ENCODE measurements at places on chromosomes 2 and 18.

- no peak for DNase-seq
Observed at GRCh38 chr2:5674026-5674340, 18.2 kb upstream of the SOX11 start.

- DNase-seq, result peak; percentile 52
Observed at GRCh38 chr18:79965119-79965902, 868 bp downstream of the HSBP1L1 start.

DNA sequence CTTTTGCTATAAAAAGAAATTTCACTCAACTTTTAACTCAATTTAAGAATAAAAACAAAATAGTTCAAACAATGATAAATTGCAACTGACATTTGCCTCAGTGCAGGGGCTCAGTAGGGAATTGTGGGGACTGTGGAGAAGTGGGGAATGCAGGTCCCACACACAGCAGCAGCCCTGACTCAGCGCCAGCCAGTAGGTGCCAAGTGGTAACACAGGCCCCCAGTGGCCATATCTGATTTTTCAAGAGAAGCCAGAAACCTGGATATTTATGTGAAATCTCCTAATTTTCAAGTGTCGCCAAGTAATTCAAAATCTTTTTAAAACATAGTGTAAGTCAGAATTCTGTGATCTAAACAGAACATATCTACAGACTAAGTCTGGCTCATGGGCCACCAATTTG lies 186.3 kb downstream of the EN1 start:
- DNase-seq, result no peak

- no peak for DNase-seq
Observed at GRCh38 chr2:18745431-18746272, 156.3 kb upstream of the NT5C1B start.

Measured in NCI-H1105 (cell line).